ENCODE measurements at places on chromosomes 3 and 15.

DNA sequence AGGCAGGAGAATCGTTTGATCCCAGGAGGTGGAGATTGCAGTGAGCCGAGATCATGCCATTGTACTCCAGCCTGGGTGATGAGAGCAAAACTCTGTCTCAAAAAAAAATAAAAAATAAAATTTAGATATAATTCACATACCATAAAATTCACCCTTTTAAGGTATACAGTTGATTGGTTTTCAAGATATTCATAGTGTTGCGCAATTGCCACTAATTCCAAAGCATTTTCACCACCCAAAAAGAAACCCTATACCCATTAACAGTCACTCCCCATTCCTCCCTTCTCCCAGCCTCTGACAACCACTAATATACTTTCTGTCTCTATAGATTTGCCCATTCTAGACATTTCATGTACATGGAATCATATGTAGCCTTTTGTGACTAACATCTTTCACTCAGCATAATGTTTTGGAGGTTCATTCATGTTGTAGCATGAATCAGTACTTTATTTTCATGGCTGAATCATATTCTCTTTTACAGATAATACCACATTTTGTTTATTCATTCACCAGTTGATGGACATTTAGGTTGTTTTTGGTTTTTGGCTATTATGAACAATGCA is 116.7 kb downstream of the RASA2 start:
- peak; percentile 78 for DNase-seq

- DNase-seq: peak; percentile 42
Measured at GRCh38 chr15:83108266-83109219, 1.1 kb downstream of the TM6SF1 start.

DNA sequence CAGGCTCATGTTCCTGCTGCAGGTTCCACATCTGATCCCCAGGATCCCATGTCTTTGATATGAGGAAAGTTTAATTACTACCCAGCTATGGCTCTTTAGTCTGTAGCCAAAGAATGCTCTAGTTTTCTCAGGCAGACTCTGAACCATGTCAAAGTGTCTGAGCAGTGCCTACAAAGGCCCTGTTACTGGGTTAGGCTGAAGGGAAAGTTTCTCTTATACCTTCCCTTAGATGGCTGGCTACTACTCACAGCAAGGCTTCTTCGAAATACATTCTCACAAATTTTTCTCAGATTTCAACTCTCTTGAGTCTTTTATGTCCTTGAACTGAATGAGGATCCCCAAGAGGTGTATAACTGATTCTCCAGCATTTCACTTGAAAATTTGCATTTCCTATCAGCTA is 102.4 kb downstream of the NR1D2 start:
- no peak for DNase-seq

- DNase-seq: peak; percentile 55
Measured at GRCh38 chr15:73244333-73244732, 124.4 kb downstream of the HCN4 start.

- DNase-seq: no peak
Measured at GRCh38 chr3:40741729-40742128, 217.0 kb downstream of the ZNF621 start.

DNA sequence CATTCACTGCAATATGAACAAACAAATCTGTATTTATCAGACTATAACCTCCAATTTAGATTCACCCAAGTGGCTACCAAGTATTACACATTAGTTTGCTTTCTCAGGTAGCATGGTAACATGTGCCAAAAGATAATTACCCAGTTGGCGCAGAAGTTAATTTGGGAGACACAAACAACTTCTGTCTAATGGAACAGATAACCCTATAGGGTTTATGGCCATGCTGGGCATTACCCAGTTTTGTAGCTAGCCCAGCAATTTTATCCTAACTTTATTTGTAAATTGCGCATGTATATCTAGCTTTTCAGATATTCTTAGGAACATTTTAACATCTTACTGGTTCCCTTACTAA is 780 bp downstream of the RPL22L1 start:
- no peak for DNase-seq

DNA sequence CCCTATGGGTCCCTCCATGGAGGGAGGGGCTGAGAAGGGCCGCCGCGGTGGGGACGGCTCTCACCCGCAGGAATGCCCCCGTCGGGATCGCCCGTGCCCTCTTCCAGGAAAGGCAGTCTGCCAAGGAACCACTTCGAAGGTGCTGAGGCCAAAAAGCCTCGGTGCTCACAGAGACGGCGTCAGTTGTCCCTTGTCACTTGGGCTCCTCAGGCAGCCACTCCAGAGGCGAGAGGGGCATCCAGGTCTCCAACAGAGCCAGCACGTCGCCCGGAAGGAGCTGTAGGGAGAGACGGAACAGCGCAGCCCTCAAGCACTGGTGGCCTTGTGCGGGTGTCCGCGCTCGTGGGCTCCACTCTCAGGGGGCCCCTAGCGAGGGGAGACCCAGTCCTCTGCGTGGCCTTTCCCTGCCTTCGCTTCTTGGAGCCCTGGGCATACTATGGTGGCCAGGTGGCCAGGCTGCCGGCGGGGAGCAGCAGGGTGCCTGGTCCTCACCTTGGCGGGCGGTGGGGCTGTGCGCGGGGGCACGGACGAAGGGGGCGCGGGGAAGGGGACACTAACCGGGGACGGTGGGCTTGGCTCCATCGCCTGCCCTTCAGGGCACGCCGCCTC is 994 bp downstream of the MESP1 start:
- DNase-seq: no peak

DNA sequence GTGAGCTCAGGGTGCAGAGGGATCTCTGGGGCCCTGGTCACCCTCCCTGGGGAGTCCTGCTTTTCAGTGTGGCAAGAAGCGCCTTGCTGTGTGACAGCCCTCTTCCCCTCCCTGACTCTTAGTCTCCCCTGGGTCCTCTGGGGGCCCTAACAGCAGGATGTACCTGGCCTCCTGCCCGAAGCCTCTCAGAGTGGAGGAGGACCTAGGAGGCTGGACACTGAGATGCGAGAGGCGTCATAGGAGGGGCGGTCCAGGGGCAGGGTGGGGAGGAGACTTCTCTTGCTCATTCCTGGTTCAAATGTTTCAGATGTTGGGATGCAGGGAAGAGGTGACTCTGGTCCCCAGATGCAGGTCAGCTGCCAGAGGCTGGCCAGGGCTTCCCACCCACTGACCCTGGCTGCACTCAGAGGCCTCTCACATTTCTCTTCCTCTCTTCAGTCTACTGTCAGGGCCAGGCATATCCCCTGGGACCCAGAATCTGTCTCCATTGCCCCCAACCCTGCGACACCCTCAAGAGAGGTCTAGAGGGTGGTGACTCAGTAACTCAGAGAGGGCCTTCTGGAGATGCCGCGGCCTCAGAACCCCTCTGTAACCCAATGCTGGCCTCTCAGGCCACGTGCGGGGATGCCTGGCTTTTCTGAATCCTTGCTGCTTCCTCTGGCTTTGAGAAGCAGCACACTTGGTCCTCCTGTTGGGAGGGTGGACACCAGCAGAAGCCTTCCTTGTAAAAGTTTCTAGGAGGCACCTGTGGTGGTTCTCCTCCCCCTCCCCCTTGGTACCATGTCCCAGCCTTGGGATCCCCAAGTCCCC is 25.9 kb downstream of the SNX33 start:
- peak; percentile 64 for DNase-seq

DNA sequence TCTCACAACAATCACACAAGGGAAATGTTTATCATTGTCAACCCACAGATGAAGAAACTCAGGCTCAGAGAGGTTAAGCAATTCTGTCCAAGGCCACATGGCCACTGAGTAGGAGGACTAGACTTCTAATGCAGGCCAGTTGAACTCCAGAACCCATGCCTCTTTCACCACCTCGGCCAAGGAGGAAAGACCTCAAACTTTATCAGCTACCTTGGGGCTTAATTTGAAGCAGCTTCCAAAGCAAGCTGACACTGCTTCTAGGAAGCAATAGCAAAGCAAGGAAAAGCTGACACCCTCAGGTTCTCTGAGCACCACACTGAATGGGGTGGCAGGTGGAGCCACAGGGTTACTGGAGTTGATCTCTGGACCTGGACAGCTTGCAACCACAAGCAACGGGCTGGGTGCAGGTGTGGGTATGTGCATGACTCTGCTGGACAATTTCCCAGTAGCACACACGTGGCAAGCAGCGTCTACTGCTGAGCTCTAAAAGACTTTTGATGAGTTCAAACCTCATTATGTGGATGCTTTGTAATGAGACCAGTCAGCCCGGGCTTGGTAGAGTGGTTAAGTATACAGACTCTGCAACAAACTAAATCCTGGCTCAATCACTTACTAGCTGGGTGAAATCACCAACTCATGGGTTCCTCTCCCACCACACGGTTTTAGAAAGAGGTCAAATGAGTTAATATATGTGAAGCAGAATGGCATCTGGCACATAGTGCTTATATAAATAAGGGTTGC is 23.1 kb downstream of the CCNL1 start:
- DNase-seq: peak; percentile 62

DNA sequence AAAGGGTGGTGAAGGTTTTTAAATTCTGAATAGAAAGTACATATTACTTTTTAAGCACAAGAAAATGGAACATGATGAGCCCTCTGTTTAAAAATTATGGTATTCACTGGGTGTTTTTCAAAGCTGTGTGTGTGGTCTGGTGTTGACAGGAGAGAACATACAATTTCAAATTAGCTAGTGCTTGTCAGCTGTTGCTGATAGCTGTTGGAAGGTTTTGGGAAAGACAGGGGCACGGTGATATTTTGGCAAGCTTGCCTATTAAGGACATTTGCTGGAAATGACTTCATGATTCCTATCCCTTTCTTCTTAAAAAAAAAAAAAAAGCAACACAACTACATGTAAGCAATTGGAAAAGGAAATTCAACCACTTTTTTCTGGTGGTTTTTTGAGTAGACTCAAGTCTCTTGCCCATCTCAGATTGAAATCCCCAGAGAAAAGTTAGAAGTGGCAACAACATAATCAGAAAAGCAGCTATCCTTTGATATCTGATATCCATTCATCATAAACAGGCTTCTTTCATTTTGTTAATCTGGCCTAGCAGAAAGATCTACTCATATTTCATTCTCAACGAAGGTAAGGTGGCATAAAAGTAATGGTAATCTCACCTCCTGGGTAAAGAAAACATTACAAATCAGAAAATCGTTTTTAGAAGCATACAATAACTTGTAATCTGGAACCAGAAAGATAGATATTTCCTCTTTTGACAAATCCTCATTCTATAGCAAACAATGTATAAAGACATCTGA is 130.0 kb downstream of the RBMS3 start:
- no peak for DNase-seq

- DNase-seq: no peak
Measured at GRCh38 chr3:61877359-61878138, 316.2 kb downstream of the PTPRG start.

GRCh38 chr3:72818905-72819304 is 29.3 kb downstream of the SHQ1 start:
- DNase-seq: peak; percentile 39

DNA sequence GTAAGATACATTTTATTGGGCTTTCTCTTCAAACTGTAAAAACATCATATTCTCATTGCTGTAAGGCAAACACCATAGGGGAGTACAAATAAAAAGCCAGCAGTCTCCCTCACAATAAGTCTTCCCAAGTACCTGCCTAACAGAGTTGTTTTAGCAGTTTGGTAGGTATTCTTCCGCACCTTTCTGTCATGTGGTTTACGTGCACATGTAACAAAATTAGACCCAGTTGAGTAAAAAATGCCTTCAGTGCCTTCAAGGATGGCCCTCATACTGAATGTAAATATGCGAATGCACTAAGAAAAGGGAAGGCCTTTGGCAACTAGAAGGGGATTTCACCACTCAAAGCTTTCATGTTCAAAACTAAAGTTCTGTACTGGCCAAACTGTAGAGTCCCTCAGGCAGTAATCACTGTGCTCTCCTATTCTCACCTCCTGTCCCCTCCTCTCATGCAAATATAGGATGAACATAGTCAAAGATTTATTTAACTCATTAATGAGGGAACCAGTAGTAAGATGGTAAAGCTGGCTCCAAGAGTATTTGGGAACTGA is 26.4 kb downstream of the USP3 start:
- DNase-seq: no peak

- no peak for DNase-seq
Measured at GRCh38 chr3:178086144-178086825, 450.0 kb upstream of the KCNMB2 start.

- peak; percentile 83 for DNase-seq
Measured at GRCh38 chr3:39177708-39178332, 14.6 kb downstream of the XIRP1 start.

- DNase-seq: peak; percentile 22
Measured at GRCh38 chr3:193563426-193563825, 8.7 kb upstream of the ATP13A4 start.

DNA sequence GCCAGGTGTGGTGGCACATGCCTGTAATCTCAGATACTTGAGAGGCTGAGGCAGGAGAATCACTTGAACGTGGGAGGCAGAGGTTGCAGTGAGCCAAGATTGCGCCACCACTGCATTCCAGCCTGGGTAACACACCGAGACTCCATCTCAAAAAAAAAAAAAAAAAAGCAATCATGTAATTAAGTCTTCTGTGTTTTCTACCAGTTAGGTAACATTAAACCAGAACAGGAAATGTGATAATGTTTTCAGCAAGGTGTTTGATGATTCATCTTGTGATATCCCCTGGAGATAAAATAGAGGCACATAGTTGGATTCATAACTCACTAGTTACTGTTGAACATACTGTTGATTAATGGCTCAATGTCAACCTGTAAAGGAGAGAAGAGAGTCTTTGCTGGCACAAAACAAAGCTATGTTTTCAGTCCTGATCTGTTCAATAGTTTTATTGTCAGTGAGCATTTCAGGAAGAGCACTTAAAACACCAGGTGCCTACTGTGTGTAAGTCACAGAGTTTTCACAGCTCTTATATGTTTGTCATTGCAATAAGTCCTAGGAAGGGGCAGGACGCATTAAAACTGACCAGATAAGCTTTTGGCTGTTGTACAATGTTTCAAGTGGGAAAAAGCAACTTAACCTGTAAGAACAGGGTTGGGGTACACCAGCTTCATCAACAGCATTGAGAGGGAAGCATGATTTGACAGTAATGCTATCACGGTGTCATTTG is 19.5 kb downstream of the DNAJB11 start:
- DNase-seq: peak; percentile 97

GRCh38 chr15:28992336-28992864 is 106.6 kb downstream of the APBA2 start:
- DNase-seq: no peak

All from epithelial cell of esophagus (primary cell).